Germinal center (tissue), 1 donor: ENCODE measurements at places on chromosomes 11 and 22.
A peak's percentile ranks its signal among the peaks of the same experiment; 100 is the strongest.

DNA sequence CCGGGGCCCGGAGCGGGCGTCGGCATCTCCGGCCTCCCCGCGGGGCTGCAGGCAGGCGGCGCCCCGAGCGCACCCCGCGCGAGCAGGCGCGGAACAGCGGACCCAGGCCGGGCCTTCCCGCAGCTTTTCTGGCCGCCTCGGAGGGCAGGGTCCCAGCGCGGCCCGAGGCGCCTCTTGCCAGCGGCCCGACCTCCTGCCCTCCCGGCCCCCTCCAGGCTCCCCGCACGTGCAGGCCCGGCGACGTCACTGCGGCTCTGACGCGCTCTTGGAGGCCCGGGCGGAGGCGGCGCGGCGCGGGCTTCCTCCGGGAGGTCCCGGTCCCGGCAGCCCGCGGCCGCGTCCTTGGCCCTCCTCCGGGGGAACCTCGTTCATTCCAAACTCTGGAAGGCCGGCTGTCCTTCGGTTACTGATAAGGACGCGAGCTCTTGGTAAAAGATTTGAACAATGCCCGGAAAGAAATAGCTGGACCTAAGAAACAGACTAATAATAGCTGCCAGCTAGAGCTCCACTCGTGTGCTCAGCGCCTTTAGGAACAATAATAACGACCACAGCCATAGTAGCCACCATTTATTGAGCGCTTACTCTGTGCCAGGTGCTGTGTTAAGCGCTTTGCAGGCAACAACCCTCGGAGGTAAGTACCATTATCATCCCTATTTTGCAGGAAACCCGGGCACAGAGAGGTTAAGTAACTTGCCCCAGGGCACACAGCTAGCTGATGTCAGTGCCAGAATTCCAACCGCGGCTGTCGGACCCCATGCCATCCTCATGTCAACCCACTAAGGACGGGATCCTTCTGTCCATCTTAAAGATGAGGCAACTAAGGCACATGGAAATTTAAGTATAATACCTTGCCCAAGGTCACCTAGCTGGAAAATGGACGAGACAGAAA, 39.1 kb upstream of the CREB3L1 start:
- peak; percentile 66 for DNase-seq

- DNase-seq: peak; percentile 43
These were observed 61.5 kb upstream of the SLC25A18 start for GRCh38 chr22:17501679-17502285.

- no peak for DNase-seq
These were observed 46.1 kb downstream of the GDPD5 start for GRCh38 chr11:75479597-75480145.

- DNase-seq: no peak
These were observed 17.8 kb downstream of the PRR5 start for GRCh38 chr22:44719586-44720368.

- DNase-seq: no peak
These were observed 14.3 kb upstream of the RTN4RL2 start for GRCh38 chr11:57446055-57446454.

- DNase-seq: no peak
These were observed 35.4 kb downstream of the MICAL3 start for GRCh38 chr22:17988800-17989513.

GRCh38 chr11:112178428-112178827, 3.1 kb downstream of the BCO2 start:
- DNase-seq: no peak
